Right hindlimb (tissue), 1 donor: ENCODE measurements at places on chromosomes 6 and 20.

DNA sequence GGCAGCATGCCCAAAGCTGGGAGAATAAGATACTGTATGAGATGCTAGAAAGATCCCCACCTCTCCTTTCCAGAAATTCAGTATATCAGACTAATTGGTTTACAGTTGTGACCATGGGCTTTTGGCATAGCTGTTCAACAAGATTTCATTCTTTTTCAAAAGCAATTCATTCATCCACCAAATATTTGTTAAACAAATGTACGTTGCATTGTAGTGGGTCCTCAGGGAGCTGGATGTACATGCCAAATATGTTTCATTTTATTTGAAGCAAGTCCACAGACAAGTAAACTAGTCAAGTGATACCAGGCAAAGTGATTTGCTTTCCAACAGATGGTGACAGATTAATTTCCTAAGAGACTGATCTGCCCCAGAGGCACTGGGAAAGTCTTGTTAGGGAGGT, 85.8 kb upstream of the ESR1 start:
- DNase-seq, result no peak

- no peak for DNase-seq
Observed at GRCh38 chr6:76792394-76792793, 670.9 kb downstream of the HTR1B start.

GRCh38 chr6:107154131-107154800, 39.0 kb upstream of the BEND3 start:
- no peak for DNase-seq

- peak; percentile 6 for DNase-seq
Observed at GRCh38 chr20:4067600-4068261, 52.4 kb upstream of the RNF24 start.

DNA sequence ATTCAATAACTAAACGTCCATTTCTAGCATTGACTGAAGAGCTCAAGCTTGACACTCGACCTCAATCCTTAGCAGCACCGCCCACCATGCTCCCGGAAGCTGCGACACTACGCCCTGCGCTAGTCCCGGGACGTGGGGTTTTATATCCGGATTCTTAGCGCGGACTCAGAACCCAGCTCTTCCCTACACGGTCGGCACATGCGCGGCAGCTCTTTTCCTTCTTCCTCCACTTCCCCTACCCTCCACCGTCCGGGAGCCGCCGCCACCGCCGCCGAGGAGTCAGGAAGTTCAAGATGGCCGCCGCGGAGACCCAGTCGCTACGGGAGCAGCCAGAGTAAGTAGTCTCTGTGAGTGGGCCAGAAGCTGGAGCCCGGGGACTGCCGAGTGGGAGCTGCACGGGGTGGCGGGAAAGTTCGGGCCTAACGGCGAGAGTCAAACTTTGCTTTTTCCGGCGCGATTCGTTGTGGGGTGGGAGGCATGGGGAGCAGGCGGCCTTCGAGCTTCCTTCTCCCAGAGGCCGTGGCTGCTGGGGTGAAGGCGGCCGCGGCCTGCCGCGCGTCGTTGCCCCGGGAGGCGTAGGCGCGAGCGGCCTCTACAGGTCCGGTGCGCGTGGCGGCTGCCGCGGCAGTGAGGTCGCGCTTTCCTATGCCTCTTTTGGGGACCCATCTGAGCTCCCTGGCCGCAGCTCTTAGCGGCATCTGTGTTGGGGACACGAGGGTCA, 57.6 kb downstream of the FAM217A start:
- DNase-seq, result peak; percentile 97
